ENCODE measurements at places on chromosomes 4 and X.

DNA sequence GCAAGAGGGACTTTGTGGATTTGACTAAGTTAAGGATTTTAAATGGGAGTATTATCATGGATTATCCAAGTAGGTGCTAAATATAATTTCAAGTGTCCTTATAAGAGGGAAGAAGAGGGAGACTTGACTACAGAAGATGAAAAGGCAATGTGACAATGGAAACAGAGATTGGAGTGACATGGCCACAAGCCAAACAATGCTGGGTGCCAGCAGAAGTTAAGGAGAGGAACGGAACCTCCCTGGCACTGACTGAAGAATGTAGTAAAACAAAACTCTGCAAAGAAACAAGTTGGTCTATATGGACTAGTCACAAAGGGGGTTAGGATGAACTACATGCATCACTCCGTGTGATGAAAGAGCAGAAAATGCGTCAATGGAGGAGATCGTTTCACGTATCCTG is 395.8 kb upstream of the GALNT7 start:
- DNase-seq = no peak

DNA sequence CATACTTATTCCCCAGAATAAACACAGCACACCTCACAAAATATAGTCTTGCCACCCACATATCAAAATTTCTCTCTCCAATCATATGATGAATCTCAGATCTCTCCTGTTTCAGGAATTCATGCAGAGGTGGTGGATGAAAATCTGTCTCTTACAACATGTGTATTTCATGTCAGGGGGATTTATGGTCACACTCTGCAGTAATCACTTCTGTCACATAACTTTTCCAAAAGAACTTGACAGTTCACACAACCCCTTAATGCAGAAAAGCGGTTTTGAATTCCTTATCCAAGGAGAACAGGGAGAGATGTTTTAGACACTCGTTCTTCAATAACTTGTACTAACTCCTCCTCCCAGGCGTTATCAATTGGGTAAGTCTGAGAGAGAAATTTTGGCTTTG is 180.5 kb upstream of the ETNPPL start:
- no peak for DNase-seq

GRCh38 chrX:153411255-153411987 is at the start of gene ZFP92:
TSS of gene ZFP92 (plus strand) at chrX:153411472. CDS start at chrX:153418323, 6,851 bp downstream.
- peak; percentile 42 for DNase-seq

DNA sequence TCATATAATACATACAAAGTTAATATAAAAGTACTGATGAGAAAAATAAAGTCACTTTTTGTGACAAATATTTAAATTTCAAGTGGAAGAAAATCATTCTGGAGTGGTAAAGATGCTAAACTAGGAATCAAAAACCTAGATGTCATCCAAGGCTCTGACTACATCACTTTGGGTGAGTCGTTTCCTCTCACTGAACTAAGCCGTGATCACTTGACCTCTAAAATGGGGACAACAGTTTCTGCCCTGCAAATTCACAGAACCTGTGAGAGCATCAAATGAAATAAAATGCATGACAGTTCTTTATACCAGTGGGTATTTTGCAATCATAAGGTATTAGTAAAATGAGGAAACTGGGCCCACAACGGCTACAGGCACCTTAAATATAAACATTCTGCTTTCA is 63.8 kb downstream of the PRDM5 start:
- DNase-seq = no peak

DNA sequence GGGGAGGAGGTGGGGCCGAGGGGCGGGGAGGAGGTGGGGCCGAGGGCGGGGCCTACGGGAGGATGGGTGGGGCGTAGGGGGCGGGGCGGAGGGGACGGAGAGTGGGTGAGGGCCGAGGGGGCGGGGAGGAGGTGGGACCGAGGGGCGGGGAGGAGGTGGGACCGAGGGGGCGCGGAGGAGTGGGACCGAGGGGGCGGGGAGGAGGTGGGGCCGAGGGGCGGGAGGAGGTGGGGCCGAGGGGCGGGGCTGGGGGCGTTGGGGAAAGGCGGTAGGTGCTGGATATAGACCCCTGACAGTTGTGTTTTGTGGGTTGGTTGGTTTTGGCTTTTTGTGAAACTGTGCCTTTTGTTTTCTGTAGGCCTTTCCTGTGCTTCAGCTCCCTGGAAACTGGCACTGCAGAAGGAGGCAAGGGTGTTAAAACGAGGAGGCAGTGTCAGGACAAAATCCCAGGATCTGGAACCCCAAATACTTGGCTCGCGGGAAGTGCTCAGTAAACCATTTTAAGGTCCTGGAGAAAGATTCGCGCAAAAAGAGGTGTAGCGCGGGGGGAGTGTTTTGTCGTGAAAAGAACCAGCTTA is 580 bp upstream of the MMGT1 start:
- peak; percentile 76 for DNase-seq

- DNase-seq = no peak
Measured at GRCh38 chrX:155745792-155746191, 133.0 kb upstream of the TMLHE start.

- no peak for DNase-seq
Measured at GRCh38 chr4:71907071-71907470, 123.2 kb upstream of the GC start.

DNA sequence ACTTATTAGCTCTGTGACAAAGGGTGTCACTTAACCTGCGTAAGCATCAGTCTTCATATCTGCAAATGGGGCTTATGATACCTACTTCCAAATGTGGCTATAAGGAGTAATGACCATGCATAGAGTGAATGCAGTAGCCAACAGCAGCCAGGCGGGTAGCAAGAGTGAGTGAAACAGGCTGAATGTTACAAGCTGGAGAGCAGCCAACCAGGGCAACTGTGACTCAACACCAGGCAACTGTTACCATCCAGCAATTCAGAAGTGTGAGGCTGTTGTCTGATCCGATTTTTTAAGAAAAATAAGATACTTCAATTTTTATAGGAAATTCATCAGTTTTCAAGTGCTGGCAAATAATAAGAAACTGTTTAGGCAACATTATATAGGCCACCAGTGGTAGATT is 270.2 kb upstream of the TAPT1 start:
- no peak for DNase-seq

DNA sequence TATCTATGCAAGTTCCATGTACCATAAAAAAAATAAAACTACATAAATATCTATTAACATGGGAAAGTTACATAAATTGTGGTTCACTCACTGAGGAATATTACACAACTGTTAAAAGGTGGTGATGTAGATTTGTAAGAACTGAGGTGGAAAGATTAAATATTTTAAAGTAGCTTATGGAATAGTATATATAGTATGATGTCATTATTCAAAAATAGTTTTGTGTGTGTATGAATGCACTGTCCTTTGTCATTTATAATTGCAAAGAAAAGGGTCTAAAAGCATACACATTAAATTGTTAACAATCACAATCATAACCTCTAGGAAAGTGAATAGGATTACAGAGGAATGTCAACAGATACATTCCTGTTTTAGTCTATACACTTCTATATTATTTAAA is 355.9 kb downstream of the OPHN1 start:
- no peak for DNase-seq

DNA sequence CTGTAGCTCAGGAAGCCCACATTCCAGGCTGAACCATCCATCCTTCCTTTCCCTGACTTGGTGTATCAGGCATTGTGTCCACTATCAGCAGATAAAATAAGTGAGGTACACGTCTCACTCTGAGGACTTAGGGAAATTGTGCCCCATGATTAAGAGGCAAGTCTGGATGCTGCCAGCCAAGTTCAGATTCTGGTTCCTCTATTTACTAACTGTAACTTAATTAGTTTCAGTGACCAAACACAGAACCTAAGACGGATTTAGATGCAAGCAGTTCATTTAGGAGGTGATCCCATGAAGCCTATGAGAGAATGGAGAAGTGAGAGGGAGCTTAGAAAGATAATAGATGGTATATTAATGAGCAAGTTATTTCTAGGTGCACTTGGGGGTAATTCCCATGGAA is 56.6 kb upstream of the PACRGL start:
- DNase-seq = no peak

DNA sequence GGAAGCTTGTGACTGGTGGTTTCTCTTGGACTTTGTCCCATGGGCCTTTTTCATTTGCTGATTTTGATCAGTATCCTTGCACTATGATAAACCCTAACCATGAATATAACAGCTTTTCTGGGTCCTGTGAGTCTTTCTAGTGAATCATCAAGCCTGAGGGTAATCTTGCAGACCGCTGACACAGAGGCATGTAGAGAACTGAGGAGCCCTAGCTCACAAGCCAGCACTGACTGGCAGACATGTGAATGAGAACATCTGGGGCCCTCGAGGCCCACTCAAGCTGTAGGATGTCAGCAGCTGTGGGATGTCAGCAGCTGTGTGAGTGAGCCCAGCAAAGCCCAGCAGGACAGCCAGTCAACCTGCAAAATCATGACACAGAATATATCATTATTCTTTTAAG is 36.7 kb downstream of the HMGB3 start:
- DNase-seq = no peak

DNA sequence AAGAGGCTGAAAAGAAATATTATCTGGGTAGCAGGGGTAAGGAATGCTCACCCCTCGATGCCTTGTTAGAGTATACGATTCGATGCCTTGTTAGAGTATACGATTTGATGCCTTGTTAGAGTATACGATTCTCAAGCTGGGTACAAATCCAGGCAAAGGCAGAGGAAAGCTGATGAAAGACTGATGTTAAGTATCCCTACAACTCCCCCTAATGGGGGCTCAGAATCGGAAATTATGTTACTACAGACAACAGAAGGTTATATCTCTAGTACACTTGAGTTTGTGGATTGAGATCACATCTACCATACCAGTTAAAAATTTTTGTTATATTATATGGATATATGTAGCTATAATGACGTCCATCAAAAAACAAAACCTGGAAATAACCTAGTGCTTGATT is 4.8 kb downstream of the LRRC66 start:
- no peak for DNase-seq

DNA sequence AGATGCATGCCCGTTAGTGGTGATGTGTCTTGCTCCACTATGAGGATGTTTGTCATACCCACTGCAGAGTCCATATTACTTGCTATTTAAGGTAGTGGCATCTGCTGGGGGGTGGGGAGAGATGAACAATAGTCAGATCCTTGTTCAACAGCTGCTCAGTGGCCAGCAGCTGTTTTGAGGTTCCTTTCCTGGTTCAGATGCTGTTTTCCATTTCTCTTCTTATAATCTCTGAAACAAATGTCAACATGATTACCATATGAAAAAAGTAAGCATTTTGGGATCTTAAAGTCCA is 1567.9 kb upstream of the TENM3 start:
- DNase-seq = no peak

DNA sequence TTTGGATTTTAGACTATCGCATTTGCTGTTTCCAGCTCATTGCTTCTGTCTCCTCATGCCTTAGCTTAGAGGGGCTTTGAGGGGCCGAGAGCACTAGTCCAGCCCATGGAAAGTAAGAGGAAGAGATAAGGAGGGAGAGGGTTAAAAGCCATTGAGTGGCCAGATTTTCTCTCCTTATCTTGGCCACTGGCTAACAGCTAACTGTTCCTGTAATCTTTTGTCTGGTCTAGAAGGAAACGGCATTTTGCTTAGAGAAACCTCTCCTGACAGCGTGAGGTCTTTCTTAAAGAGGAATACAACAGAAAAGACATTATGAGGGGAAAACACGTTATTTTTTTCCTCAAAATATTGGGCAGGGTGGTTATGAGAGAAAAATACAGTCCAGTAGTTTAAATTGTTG is 7.9 kb downstream of the GPR101 start:
- DNase-seq = no peak

DNA sequence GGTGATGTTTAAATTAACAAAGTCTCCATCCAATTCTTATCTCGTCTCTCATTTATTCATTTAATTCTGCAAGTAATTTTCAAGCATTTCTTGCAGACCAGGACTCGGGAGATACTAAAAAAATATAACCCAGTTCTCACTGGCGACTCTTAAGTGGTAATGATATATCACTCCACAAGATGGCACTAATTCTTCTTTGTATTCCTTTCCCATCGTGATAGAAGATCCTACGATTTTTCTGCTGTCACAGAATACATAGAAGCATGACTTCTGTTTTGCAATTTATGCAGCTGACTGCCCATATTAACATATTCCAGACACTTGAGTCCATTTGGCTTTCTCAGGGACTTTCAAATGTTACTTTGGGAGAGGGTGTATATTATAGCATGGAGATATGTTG is 64.0 kb upstream of the FGF13 start:
- no peak for DNase-seq

- no peak for DNase-seq
Measured at GRCh38 chr4:12583275-12583674, 900.9 kb downstream of the RAB28 start.

DNA sequence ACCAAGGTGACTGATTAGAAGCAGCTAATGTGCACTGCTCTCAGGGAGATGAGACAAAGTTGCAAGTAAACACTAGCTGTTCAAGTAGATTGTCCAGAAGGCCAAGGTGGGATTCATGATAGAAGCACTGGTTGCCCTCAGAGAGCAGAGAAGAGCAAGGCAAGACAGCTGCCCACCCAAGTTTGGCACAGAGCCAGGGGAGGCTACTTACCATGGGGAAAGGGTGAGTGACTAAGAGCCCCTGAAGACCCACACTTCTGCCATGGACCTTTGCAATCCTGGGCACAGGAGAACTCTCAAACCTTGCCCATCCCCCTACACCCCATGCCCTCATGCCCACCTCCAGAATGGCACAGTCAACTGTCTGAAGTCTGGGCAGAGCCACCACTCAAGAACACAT is 68.3 kb downstream of the SPIN4 start:
- DNase-seq = no peak

GRCh38 chr4:73603271-73603710 is 16.9 kb downstream of the RASSF6 start:
- no peak for DNase-seq

- no peak for DNase-seq
Measured at GRCh38 chrX:49951524-49952193, 29.3 kb downstream of the CLCN5 start.

- no peak for DNase-seq
Measured at GRCh38 chr4:105637408-105638176, 70.9 kb downstream of the INTS12 start.

GRCh38 chr4:181619651-181620050 is 623.6 kb upstream of the TENM3 start:
- no peak for DNase-seq

DNA sequence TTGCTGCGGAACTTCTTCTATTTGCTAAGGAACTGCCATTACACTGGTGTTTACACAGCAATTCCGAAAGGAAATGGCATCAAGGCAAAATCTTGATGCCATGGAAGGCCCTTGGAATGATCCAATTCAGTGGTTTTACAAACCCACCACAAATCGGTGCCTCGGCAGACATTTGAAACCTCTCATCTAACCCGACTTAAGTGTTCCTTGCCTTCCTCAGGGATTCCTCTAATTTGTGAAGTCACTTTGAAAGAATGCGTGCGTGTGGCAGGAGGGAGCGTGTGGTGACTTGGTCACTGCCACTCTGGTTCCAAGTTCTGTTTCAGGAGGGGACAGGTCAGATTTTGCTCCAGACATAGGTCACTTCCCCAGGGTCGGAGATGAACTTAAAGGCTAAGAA is 4.8 kb downstream of the NOP14 start:
- DNase-seq = no peak

DNA sequence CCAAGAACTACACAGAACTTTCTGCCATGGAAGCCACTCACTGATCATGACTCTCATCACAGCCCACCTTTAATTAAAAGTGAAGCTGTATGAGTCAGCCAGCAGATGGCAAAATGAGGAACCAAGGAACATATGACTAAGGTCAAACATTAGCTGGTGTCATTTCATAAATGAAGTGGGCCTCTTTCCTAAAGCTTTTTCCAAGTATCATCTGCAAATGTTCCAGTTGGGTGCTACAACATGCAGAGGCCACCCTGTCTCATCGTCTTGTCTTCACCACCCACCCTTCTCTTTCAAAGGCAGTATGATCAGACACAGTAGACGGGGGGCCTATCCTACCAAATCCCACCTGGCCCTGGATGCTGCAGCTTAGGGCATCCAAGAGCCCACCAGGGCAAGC is 9.2 kb upstream of the EOLA1 start:
- no peak for DNase-seq
